ENCODE measurements at places on chromosomes 2 and 18. TPM values are rescaled to one million over a fixed set of nuclear protein-coding genes. Genes with fewer than 3 reads are reported as not detected.
A peak's percentile ranks its signal among the peaks of the same experiment; 100 is the strongest.

DNA sequence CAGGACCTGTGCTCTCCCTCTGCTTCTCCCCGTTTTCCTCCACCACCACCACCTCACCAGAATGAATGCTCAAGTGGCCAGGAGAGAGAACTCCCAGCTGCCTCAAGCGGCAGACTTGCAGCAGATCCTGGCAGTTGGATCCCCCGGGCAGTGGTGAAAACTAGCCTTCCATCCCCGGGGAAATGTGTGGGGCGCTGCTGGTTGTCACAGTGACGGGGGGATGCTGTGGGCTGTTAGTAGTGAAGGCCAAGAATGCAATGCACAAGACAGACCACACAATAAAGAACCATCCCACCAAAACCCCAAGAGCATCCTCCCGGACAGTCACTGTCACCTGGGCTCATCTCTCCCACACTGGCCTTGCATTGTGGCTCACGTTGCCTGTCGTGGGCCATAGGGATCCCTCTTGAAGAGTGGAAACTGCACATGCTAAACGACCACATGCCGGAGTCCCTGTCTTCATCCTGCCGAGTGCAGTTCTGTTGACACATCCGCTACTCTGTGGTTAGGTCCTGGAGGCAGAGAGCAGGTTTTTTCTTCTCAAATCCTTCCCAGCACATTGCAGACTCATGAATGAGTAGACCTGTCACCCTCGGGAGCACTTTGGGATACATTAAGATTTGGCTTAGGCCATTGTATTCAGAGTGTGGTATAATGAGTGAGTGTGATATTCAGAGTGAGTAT lies 13.5 kb downstream of the SPATA3 start:
- no peak overlapping the region for H3K27ac ChIP-seq
- H3K4me1 ChIP-seq, result no peaks in the 10 kb centered on the region
- peaks cover 1% of the 10 kb centered on the region for H3K36me3 ChIP-seq

DNA sequence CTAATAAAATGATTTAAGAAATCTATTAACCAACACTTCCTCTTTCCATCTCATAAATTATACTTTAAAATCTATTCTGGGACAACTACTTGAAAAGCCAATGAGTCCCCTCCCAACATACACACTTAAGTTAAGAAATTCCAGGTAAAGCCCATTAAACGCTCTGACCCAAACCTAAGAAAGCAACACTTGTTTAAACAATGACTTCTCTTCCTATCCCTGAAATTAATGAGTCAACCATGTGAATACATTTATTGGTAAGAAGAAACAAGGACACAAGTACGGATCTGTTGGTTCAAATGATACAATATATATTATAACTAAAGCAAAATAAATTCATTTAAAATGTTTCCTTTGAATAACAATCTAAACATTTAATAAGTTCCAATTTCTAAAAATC lies 279.4 kb downstream of the ERBB4 start:
- H3K27ac ChIP-seq, result no peak overlapping the region
- H3K27me3 ChIP-seq, result no peaks in the 10 kb centered on the region
- no peak for DNase-seq

GRCh38 chr2:207283356-207283755 lies 117.6 kb upstream of the KLF7 start:
- peak; percentile 36 for DNase-seq
- H3K36me3 ChIP-seq, result no peaks in the 10 kb centered on the region
- H3K4me1 ChIP-seq, result peaks cover 67% of the 10 kb centered on the region
- H3K4me3 ChIP-seq, result peak overlapping the region; percentile 34

DNA sequence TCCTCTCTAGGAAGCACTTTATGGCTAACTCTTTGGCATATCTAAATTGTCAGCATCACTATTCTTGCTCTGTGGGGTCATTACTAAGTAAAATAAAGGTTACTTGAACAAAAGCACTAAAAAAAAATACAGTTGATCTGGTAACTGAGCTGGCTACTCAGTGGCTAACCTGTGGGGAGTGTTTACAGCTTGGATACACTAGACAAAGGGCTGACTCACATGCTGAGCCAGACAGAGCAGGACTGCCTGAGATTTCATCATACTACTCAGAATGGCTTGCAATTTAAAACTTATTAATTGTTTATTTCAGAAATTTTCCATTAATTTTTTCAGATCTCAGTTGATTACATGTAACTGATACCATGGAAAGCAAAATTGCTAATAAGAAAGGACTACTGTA lies 1690.4 kb upstream of the SLC39A10 start:
- no peak for DNase-seq
- H3K27me3 ChIP-seq, result no peaks in the 10 kb centered on the region
- H3K27ac ChIP-seq, result no peak overlapping the region
- H3K36me3 ChIP-seq, result no peaks in the 10 kb centered on the region
- H3K4me3 ChIP-seq, result no peak overlapping the region

- H3K27me3 ChIP-seq, result no peaks in the 10 kb centered on the region
- H3K4me3 ChIP-seq, result no peak overlapping the region
- DNase-seq, result no peak
- H3K4me1 ChIP-seq, result no peaks in the 10 kb centered on the region
- no peaks in the 10 kb centered on the region for H3K36me3 ChIP-seq
These were observed 84.1 kb upstream of the CTNNA2 start for GRCh38 chr2:79428745-79429144.

DNA sequence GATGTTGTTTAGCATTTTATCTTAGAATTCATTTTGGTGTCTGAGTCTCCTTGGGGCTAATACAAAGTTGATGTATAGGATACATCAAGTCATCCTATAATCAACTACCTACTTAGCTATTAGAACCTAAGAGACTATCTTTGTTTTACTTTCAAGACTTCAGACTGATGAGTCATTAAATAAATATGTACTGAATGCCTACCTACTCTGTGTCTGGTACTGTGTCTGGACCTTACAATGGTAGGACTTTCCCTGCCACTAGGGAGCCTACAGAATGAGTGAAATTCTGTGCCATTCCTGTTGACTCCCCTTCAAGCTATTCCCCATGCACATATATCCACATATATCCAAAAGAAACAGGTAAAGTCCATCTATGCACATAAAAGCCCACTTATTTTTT lies 114.5 kb downstream of the ERBB4 start:
- no peak for DNase-seq
- H3K27ac ChIP-seq, result no peak overlapping the region
- no peak overlapping the region for H3K4me3 ChIP-seq
- no peaks in the 10 kb centered on the region for H3K27me3 ChIP-seq
- no peaks in the 10 kb centered on the region for H3K4me1 ChIP-seq
- no peaks in the 10 kb centered on the region for H3K36me3 ChIP-seq

DNA sequence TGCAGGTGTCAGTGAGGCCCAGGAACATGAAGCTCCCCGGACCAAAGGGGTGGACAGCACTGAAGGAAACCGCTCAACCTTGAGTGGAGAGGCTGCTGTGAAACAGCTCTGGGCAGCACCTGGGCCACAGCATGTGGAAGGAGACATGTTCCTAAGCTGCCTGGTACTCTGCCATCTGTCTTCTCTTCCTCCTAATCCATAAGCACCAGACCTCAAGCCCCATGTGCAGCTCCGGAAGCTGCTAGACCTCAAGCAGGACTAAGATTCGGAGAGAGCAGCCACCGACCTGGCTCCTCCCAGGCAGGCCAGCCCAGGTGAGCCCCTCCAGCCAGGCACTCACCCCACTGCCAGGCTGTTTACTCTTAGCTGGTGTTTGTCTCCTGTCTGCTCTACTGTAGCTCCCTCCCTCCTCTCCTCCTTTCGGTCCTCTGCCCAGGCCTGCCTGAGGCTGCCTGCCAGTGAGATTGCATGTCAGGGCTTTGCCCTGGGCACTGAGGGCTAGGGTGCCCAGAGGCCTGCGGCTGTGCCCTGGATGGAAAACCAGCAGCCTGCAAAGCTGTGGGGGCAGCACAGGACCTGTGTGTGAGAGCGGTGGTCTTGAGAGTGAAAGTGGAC lies 53.7 kb downstream of the BCL11A start:
- H3K36me3 ChIP-seq, result no peaks in the 10 kb centered on the region
- H3K4me3 ChIP-seq, result no peak overlapping the region
- DNase-seq, result no peak
- H3K27ac ChIP-seq, result no peak overlapping the region

DNA sequence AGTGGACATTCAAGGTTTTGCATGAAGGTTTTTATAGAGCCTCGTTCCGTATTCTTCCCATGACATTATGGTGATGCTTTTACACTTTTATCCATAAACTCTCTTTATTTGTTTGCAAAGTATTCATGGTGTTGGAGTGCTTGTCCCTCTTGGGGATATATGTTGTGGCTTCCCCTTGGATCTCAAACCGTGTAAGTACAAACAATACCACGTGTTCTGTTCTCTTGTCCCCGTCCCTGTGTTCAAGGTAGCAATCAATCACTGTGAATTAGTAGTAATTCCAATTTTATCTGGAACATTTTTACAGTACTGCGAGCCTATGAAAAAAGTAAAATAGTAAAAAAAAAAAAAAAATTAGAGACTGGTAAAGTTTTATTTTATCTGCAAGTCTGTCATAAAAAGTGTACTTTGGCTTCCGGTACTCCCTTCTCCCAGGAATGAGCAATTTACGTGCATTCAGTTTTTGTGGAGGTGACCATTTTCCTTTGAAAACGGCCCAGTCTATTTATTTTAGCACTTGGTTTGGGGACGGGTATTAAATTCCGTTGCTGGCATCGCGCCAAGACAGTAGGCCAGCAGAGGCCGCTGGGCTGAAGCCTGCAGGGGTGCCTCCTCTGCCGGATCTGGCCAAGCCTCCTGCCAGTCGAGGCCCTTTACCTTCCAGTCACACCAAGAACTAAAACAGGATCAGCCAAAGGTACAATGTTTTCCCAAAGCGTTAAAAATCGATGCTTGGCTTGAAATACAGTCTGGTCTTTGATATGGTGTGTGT lies 175.7 kb downstream of the SOCS6 start:
- H3K4me1 ChIP-seq, result peaks cover 7% of the 10 kb centered on the region
- peaks cover 19% of the 10 kb centered on the region for H3K27me3 ChIP-seq
- no peaks in the 10 kb centered on the region for H3K36me3 ChIP-seq

- no peak overlapping the region for H3K4me3 ChIP-seq
- H3K27me3 ChIP-seq, result no peaks in the 10 kb centered on the region
- H3K36me3 ChIP-seq, result no peaks in the 10 kb centered on the region
- DNase-seq, result no peak
These were observed 161.6 kb downstream of the CSRNP3 start for GRCh38 chr2:165631089-165631488.

DNA sequence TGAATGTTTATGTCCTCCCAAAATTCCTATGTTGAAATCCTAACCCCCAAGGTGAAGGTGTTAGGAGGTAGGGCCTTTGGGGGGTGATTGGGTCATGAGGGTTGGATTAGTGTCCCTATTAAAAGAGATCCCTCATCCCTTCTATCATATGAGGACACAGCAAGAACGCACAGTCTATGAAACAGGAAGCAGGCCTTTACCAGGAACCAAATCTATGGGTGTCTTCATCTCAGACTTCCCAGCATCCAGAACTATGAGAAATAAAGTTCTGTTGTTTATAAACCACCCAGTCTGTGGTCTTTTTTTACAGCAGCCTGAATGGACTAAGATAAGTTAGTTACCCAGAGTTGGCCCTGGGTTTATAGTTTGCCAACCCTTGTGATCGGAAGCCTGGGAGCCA lies 153.1 kb downstream of the INO80D start:
- no peaks in the 10 kb centered on the region for H3K4me1 ChIP-seq
- H3K4me3 ChIP-seq, result no peak overlapping the region
- DNase-seq, result no peak
- no peaks in the 10 kb centered on the region for H3K36me3 ChIP-seq

GRCh38 chr2:100660851-100661584 lies 98.2 kb downstream of the PDCL3 start:
- DNase-seq, result no peak
- H3K4me3 ChIP-seq, result no peak overlapping the region
- peaks cover 6% of the 10 kb centered on the region for H3K4me1 ChIP-seq
- no peaks in the 10 kb centered on the region for H3K36me3 ChIP-seq
- no peaks in the 10 kb centered on the region for H3K27me3 ChIP-seq

GRCh38 chr2:28269019-28269784 lies 123.5 kb upstream of the FOSL2 start:
- H3K27me3 ChIP-seq, result no peaks in the 10 kb centered on the region
- H3K4me1 ChIP-seq, result peaks cover 29% of the 10 kb centered on the region
- H3K27ac ChIP-seq, result no peak overlapping the region
- peaks cover 10% of the 10 kb centered on the region for H3K36me3 ChIP-seq

DNA sequence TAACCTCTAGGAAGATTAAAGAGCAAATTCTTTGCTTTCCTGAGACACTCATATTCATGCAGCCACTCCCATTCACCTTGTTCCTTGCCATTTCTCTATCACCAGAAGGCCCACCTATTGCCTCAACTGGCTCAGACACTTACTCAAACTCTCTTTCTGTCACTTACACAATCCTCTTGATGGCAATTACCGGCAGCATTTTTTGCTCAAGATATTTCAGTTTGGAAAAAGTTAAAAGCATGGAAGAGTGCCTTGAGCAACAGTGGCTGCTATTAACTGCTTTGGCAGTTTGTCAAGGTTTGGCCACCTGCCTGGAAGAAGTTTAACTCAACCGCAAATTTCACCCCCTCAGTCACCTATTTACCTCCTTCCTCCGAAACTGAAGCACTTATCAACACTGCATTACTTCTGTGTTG lies 1104.0 kb upstream of the PIK3C3 start:
- H3K27ac ChIP-seq, result no peak overlapping the region
- H3K4me3 ChIP-seq, result no peak overlapping the region
- DNase-seq, result no peak
- no peaks in the 10 kb centered on the region for H3K27me3 ChIP-seq
- no peaks in the 10 kb centered on the region for H3K4me1 ChIP-seq
- no peaks in the 10 kb centered on the region for H3K36me3 ChIP-seq

DNA sequence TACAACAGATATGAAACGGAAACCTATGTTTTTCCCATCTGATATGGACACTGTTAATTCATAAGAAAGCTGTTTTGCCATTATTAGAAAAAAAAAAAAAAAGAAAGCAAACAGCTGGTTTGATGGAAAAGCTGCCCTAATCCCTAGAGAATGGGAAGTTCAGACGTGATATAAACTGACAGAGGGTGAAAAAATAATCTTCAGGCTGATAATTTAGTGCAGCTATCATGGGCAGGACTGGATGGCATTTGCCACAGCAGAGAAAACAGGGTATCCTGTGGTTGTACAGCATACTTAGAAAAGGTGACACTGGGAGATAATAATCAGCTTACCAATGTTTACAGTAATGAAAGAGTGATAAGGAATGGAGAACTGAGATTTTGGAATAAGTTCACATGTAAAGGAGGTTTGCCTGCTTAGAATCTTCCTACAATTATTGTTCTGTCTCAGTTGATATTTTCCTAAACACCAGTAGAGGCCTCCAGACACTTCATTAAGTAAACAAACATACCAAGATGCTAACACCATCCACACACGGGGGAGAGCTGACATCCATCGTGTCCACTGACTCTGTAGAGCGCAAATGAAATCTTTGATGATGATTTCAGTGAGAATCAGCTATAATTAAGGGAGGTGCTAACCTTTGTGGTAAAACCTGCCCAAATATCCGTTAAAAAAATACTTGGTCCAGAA lies 211.6 kb upstream of the MMADHC start:
- H3K36me3 ChIP-seq, result no peaks in the 10 kb centered on the region
- H3K27me3 ChIP-seq, result no peaks in the 10 kb centered on the region
- no peak overlapping the region for H3K27ac ChIP-seq
- no peak overlapping the region for H3K4me3 ChIP-seq

Gene ABI2
- total RNA-seq, result 40.6 TPM

Gene HNMT
- not detected for total RNA-seq

Gene CYS1
- not detected for total RNA-seq

Gene TYMS
- 372 TPM for total RNA-seq

Gene PLEKHH2
- 1.5 TPM for total RNA-seq

Gene UGT1A10
- total RNA-seq, result not detected

Gene AFTPH
- total RNA-seq, result 35.2 TPM

Gene CFAP53
- total RNA-seq, result 0.37 TPM

Gene GPR35
- 4.1 TPM for total RNA-seq

Gene DLX1
- not detected for total RNA-seq

Gene G6PC2
- not detected for total RNA-seq

Gene RETREG2
- 58.8 TPM for total RNA-seq

Gene FOXD4L1
- 0.14 TPM for total RNA-seq

Gene NGEF
- total RNA-seq, result 2.0 TPM

Gene SERPINB11
- total RNA-seq, result not detected

Gene PLCD4
- total RNA-seq, result 0.18 TPM

Gene XPO1
- total RNA-seq, result 187 TPM

Measured in activated CD4-positive, alpha-beta T cell treated with anti-CD3 and anti-CD28 coated beads for 36 hours (primary cell).